ENCODE measurements at places on chromosomes 6 and 20. TPM values are rescaled to one million over a fixed set of nuclear protein-coding genes. Genes with fewer than 3 reads are reported as not detected.

IBTK gene
- 30.7 TPM for total RNA-seq

DNA sequence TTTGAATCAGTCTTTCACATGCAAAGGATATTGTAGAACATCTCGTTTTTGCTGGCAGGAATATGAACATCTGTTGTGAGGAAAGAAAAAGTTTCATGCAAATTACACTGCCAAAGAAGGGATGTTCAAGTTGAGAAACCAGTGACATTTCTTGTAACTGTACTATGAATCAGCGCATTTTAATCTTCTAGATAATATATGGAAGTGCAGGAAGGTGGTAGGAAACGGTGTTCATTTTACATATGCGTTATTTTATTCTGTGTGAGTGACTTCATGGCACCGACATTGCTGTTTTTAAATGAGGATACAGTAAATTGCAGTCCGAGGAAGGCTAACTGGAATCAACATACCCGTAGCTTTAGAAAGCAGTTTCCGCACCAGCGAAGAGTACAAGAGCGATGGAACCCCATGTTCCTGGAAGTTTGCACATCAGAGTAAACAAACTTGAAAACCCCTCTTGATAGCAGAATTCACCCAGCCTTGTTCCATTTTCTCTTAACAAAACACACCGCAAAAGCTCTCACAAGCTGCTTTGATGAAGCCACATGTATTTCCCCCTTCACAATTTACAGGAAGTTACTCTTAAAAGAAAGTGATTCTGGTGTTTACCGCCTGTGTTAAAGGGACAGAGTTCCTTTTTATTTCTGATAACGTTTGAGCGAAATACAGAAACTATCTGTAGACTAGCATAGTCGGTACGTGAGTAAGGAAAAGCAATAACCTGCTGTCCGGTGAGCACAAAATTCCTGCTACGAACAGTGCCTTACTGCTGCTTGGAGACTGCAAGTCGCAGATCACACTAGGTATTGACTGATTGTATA lies 11.5 kb downstream of the PRDM1 start:
- DNase-seq: no peak

PLTP gene
- total RNA-seq: 97.7 TPM

DNA sequence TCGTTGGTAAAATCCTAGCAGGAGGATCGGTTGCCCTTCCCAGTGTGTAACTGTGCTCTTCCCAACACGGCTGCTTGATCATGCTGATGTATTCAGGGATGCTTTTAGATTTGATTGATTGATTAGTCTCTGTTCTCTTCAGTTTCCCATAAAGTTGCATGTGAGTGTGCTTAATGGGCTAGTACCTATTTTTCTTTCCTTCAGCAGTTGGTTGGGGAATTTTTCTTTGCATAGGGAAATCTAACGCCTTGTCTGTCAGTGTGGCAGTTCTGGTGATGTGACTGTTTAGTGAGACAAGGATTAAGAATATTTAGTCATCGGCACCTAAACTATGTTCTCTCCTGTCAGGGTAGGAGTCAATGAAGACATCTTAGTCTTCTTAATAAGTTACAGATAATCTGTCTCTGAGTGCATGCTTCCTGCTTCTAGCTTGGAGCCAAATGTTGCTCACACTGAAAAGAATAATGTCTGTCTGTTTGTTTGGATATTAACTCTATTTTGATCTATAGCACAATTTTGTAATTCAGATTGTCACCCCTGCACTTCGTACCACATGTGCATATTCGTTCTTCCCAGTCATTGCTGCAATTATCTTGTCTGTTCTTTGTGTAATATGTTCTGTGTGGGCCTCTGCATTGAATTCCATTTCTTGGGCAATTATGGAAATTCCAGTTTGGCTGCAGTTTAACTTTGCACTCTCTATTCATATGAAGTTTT lies 169.9 kb downstream of the EDN1 start:
- DNase-seq: no peak

DNA sequence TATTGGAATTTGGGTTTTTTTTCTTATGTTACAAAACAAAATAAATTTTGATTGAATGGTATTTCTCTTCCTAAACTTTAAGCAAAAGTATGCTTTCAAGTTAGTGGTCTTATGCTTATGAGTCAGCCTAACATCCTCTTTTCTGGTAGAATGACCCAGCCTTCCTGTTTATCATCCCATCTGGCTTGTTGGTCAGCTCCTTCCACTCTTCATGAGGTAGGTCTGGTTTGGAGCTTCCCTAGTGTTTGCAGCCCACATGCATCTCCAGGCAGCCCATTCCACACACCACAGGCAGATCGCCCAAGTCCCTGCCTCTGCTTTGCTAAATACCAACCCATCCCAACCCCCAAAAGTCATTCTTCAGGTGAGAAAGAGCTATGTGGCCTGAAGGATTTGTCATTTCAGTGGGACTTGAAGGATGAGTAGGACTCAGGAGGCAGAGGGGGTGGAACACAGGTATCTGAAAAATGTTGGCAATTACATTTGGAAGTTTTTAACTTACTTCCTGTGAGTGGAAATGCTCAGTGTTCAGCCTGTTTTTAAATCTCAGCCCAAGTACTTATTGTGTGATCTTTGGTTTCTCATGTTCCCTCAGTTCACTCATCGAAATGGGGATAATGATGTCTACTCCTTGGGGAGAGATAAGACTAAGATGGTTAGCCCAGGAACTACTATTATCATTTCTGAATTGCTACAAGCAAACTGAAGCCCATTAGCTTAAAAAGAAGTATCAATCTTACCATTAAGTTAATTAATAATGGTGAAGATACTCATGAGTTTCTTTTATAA lies 294.0 kb downstream of the ADGB start:
- no peak for DNase-seq

GNRH2 gene
- not detected for total RNA-seq

DNA sequence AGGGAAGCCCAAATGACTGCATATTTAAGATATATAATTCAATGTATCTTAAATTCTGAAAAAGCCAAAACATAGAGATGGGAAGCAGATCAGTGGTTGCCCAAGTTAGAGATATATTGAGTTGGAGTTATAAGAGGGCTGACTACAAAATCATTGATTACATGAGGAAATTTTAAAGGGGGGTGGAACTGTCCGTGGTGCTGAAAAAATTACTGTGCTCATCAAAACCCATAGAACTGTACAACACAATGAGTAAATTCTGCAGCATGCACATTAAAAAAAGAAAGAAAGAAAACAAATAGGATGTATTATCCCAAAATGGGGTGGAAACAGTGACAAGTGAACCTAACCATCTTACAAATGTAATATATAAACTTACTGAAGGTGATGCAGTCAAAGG lies 100.9 kb downstream of the FUT9 start:
- DNase-seq: no peak

- no peak for DNase-seq
Measured at GRCh38 chr6:43254138-43254817, 11.0 kb downstream of the TTBK1 start.

RRAGD gene
- total RNA-seq: 160 TPM

TSPO2 gene
- total RNA-seq: not detected

- DNase-seq: no peak
Measured at GRCh38 chr6:127129251-127129650, 10.8 kb downstream of the RSPO3 start.

- no peak for DNase-seq
Measured at GRCh38 chr6:84166395-84166794, 61.0 kb downstream of the CEP162 start.

GRCh38 chr20:34337544-34337943 lies 25.5 kb upstream of the ITCH start:
- no peak for DNase-seq

- no peak for DNase-seq
Measured at GRCh38 chr6:114833211-114833610, 490.4 kb upstream of the HS3ST5 start.

- no peak for DNase-seq
Measured at GRCh38 chr6:137390334-137390733, 103.9 kb downstream of the OLIG3 start.

CCNC gene
- total RNA-seq: 16.9 TPM

GRCh38 chr6:153044295-153044694 lies 41.8 kb upstream of the MTRF1L start:
- no peak for DNase-seq

STMND1 gene
- not detected for total RNA-seq

MYCT1 gene
- total RNA-seq: 15.3 TPM

GRCh38 chr6:108873251-108873650 lies 25.0 kb downstream of the ARMC2 start:
- no peak for DNase-seq

DNA sequence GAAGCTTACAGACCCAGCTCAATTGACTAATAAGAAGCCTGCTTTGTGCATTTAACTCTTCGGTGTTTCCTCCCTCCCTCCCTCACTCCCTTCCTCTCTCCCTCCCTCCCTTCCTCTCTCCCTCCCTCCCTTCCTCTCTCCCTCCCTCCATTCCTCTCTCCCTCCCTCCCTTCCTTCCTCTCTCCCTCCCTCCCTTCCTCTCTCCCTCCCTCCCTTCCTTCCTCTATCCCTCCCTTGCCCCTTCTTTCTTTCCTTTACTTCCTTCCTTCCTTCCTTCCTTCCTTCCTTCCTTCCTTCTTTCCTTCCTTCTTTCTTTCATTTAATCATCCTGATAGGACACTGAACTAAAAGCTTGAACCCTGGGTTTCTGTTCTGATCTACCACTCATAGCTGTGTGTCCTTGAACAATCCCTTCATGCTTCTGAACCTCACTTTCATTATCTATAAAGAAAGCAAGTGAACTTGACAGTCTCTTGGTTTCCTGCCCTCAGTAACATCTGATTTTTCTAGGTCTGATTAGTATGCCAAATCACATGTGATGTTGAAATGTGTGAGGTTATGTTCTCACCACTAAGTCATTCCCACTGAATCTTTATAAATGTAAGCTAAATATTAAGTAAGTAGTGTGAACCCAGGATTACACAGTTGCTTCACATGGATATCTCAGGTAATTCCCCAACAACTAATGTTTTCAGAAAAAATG lies 132.3 kb upstream of the BMP2 start:
- DNase-seq: no peak

DNA sequence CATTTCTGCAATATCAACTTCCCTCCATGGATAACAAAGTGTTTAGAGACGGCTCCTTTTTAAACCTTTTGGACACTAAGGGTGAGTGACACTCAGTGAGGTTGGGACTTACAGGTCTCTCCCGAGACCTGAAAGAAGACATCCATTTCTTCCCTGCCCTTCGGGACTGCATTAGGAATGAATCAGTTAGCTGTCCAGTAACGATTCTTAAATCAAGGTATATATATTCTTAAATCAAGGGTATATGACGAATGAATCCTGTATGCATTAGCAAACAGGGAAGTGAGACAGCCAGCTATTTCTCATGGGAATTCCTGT lies 52.9 kb downstream of the EDN1 start:
- DNase-seq: no peak

WFDC12 gene
- not detected for total RNA-seq

POU5F1 gene
- 0.67 TPM for total RNA-seq

DNA sequence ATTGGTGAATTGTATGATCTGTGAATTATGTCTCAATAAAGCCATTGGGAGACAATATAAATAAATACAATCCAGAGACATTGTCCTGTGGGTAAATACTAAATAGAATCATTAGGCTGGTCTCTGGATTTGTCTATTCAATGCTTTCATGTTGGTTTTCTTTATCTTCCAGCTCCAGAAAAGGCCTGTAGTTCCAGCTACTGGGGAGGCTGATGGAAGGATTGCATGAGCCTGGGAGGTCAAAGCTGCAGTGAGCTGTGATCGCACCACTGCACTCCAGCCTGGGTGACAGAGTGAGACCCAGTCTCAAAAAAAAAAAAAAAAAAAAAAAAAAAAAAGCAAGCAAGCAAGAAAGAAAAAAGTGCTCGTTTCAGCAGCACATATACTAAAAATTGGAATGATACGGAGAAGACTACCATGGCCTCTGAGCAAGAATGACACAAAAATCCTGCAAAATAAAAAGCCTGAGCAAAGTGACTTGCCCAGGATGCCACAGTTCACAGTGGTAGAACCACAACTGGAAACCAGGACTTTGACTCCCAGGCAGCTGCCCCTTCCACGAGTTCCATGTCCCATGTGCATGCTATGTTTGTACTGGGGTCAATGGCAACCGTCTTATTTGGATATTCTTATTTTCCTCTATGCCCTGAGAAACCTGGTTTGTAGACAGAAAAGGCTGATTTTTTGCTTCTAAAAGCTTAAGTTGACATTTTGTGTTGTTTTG lies 33.6 kb upstream of the GMPR start:
- no peak for DNase-seq

- no peak for DNase-seq
Measured at GRCh38 chr6:118750143-118750542, 98.8 kb upstream of the CEP85L start.

- DNase-seq: no peak
Measured at GRCh38 chr20:59165891-59166709, 2.5 kb downstream of the ZNF831 start.

GRCh38 chr6:90263633-90264032 lies 33.0 kb downstream of the BACH2 start:
- DNase-seq: no peak

GRCh38 chr6:39294133-39294532 lies 20.1 kb downstream of the KCNK17 start:
- DNase-seq: no peak

PTCRA gene
- not detected for total RNA-seq

DNA sequence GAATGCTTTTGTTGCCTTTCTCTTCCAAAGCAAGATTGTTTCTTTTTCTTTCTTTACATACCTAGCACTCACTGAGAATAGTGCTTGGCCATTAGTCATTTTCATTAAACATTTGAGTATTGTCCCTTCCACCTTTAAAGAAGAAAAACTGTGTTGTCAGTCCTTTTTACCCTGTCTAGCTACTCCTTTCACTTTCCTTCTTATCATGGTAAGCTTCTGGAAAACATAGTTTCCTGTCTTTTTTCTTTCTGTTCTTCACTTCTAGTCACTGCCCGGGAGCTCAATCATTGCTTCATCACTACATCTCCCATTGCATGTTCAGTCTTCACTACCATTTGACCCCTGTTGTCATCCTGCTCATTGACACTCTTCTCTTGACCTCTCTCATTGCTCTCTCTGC lies 12.1 kb downstream of the VAPB start:
- no peak for DNase-seq

DNA sequence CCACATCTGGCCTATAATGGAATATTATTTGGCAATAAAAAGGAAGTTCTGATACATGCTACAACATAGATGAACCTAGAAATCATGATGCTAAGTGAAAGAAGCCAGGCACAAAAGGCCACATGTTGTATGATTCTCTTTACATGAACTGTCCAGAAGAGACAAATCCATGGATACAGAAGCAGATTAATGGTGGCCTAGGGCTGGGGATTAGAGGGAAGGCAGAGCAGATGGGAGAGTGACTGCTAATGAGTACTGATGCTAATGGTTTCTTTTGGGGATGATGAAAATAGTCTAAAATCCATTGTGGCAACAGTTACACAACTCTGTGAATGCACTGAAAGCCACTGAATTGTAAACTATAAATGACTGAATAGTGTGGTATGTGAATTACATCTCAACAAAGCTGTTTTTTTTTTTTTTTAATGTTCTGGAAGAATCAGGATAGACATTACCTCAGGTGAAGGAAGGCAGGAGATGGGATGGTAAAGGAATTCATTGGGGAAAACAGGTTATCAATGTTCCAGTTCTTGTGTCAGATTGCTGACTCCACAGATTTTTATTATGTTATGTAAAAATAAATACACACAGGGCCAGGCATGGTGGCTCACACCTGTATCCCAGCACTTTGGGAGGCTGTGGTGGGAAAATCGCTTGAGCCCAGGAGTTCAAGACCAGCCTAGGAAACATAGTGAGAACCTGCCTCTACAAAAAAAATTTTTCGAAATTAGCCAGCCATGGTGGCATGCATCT lies 8.9 kb upstream of the SOX12 start:
- no peak for DNase-seq

RPS6KA2 gene
- total RNA-seq: 63.4 TPM

TGIF2 gene
- total RNA-seq: 7.6 TPM

All from left ventricle myocardium superior (tissue), 1 donor.